CD8-positive, alpha-beta memory T cell (primary cell): ENCODE measurements at places on chromosomes 2 and 18.

GRCh38 chr18:26432651-26433424 lies 115.5 kb downstream of the KCTD1 start:
- no peak for DNase-seq

GRCh38 chr2:161208527-161209139 lies 48.4 kb downstream of the TANK start:
- no peak for DNase-seq

- DNase-seq = no peak
Observed at GRCh38 chr2:62573936-62574335, 67.9 kb upstream of the TMEM17 start.

GRCh38 chr2:232117413-232117812 lies 155.9 kb downstream of the DIS3L2 start:
- no peak for DNase-seq

- DNase-seq = no peak
Observed at GRCh38 chr2:94873362-94874276, 2.4 kb downstream of the TEKT4 start.

GRCh38 chr2:205892251-205892655 lies 193.7 kb downstream of the INO80D start:
- DNase-seq = no peak

DNA sequence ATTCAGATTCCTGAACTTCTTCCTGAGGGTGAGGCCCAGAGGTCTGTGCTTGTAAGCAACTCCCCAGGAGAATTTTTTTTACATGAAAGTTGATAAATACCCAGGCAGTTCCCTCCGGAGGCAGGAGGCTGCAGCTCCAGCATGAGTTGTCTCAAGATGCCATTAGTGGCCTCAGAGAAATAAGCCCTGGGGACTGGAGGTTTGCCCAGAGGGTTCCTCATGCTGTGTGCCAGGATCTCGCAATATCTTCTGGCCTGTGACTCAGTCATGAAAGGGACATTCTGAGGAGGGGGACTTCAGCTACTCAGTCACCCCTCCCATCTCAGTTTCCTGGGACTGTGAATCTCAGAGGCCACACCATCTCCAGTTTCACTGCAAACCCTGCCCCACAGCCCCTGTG lies 49.9 kb downstream of the LYPD1 start:
- no peak for DNase-seq

- no peak for DNase-seq
Observed at GRCh38 chr2:221397187-221397586, 174.9 kb downstream of the EPHA4 start.

DNA sequence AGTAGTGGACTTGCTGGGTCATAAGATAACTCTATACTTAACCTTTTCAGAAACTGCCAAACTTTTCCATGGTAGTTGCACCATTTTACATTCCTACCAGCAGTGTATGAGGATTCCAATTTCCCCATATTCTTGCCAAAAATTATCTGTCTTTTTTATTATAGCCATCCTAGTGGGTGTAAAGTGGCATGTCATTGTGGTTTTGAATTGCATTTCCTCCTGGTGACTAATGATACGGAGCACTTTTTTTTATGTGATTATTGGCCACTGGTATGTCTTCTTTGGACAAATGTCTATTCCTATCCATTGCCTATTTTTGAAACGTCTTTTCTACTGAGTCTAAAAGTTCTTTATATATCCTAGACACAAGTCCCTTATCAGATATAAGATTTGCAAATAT lies 44.3 kb downstream of the CACNB4 start:
- DNase-seq = no peak

- DNase-seq = no peak
Observed at GRCh38 chr18:30748541-30748940, 294.0 kb downstream of the DSC3 start.

GRCh38 chr2:109676346-109676902 lies 62.3 kb downstream of the SOWAHC start:
- DNase-seq = no peak

DNA sequence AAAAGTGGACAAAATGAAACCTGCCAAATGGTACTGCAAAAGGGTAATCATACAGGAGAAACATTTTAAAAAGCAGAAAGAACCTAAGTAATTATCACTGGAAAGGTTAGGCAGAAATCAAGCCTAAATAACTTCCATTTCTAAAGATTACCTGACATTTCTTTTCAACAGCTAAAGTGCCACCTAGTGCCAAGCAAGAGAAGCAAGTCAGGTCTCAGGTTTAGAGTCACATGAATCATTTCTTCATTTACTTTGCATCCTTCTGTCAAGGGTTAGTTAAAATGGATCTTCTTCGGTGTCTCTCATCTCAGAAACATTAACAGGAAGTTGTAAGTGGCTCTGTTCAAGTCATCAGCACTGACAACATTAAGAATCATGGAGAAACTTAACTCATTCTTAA lies 90.3 kb downstream of the AKAIN1 start:
- no peak for DNase-seq
